T-cell (primary cell): ENCODE measurements at places on chromosomes 7 and 10.

GRCh38 chr7:157292770-157293412, 43.9 kb upstream of the DNAJB6 start:
- H3K36me3 ChIP-seq = no peaks in the 10 kb centered on the region
- no peak for DNase-seq
- H3K4me1 ChIP-seq = no peaks in the 10 kb centered on the region
- no peak overlapping the region for H3K4me3 ChIP-seq
- no peak overlapping the region for H3K27ac ChIP-seq

DNA sequence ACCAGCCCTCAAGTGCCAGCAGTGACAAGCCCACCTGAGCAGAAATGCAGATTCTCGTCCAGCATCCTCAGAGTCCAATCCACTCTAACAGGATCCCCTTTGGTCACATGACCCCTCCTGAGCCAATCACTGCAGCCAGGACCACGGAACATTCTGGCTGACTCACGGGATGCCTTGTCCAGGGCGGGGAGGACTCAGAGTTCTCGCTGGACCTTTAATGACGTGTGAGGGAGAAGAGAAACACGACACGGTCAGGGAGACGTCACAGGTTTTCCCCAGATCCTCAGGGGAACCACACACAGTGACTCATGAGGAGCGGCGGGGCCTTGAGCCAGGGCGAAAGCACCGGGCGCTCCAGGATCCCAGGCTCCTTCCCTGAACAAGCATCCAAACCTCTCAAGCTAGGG, 155.7 kb downstream of the PTPRN2 start:
- DNase-seq = no peak
- no peaks in the 10 kb centered on the region for H3K36me3 ChIP-seq
- H3K4me1 ChIP-seq = no peaks in the 10 kb centered on the region
- no peak overlapping the region for H3K4me3 ChIP-seq
- no peaks in the 10 kb centered on the region for H3K27me3 ChIP-seq

DNA sequence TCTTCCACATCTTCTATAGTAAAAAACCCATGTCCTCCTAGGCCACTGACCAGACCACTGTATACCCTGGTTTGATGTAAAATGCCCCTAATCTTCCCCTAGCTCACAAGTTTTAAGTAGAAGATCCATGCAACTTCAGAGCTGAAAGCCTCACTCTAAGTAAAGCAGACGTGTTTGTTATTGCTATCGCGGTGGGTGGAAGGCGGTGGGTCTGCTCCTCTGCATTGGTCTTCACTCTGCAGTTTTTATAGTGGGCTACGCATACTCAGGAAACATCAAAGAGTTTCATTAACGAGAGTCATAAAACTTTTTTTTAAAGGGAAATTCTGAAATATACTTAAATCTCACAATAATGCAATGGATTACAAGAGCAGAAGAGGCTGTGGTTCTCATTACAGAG, 91.7 kb downstream of the ATE1 start:
- no peak overlapping the region for H3K4me3 ChIP-seq
- H3K4me1 ChIP-seq = no peaks in the 10 kb centered on the region
- H3K27me3 ChIP-seq = no peaks in the 10 kb centered on the region
- peaks cover 27% of the 10 kb centered on the region for H3K36me3 ChIP-seq
- H3K27ac ChIP-seq = no peak overlapping the region
- DNase-seq = no peak

GRCh38 chr7:47264021-47264651, 317.8 kb downstream of the TNS3 start:
- no peaks in the 10 kb centered on the region for H3K4me1 ChIP-seq
- DNase-seq = no peak
- no peaks in the 10 kb centered on the region for H3K36me3 ChIP-seq
- no peak overlapping the region for H3K27ac ChIP-seq
- no peaks in the 10 kb centered on the region for H3K27me3 ChIP-seq

DNA sequence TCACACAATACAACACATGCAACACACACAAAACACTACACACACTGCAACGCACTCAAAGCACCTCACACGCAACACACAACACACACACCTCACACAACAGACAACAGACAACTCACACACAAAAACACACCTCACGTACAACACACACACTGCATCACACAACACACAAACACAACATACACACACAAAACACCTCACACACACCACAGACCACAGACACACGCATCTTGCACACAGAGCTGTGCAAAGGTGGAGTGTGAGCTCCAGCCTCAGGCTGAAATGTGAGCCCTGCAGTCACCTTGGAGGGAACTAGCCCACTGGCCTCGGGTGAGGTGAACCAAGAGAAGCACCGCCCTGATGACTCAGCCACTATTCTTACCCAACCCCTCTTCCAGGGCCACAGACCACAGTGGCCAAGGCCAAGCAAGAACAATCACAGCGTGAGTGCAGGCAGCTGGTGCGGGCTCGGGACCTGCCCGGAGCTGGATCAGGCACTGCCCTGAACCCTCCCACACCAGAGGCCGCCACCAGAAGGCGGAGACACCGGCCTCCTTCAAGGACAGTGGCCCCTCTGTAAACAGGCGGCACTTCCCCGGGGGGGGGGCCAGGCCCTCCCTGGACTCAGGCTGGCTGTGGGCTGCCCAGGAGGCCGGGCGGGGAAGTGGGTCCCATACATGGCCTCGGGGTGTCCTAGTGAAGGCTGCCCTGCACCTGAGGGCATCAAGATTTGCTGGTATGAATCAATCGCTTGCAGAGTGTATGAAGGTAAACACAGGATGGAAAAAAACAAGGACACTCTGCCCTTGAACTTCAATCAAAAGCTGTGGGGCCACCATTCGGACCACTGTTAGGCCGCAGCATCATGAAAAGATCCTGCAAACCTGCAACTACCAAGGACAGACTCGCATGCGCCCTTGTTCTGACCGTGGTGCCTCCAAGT, 106.7 kb downstream of the TNS3 start:
- H3K27me3 ChIP-seq = peaks cover 10% of the 10 kb centered on the region
- peak; percentile 8 for DNase-seq
- no peak overlapping the region for H3K4me3 ChIP-seq
- no peaks in the 10 kb centered on the region for H3K4me1 ChIP-seq
- no peak overlapping the region for H3K27ac ChIP-seq

- H3K27me3 ChIP-seq = no peaks in the 10 kb centered on the region
- H3K36me3 ChIP-seq = peaks cover 18% of the 10 kb centered on the region
- H3K4me3 ChIP-seq = peak overlapping the region; percentile 78
- DNase-seq = no peak
- H3K4me1 ChIP-seq = peaks cover 35% of the 10 kb centered on the region
These were observed 573 bp upstream of the IDI1 start for GRCh38 chr10:1049425-1049958.

DNA sequence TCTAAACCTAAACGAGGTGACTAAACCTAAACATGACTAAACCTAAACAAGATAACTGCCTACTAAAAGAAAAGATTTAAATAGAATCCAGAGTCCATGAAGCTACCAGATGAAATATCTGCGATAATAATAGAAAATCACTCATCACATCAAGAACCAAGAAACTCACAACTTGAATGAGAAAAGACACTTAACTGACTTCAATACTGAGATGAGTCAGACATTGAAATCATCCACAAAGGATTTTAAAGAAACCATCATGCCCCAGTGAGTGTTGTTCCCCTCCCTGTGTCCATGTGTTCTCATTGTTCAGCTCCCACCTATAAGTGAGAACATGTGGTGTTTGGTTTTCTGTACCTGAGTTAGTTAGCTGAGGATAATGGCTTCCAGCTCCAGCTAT, 416.0 kb downstream of the CALN1 start:
- no peak for DNase-seq
- peaks cover 6% of the 10 kb centered on the region for H3K4me1 ChIP-seq
- no peak overlapping the region for H3K4me3 ChIP-seq
- no peaks in the 10 kb centered on the region for H3K27me3 ChIP-seq

GRCh38 chr7:102403563-102403962, 7.4 kb downstream of the PRKRIP1 start:
- DNase-seq = no peak
- H3K27me3 ChIP-seq = no peaks in the 10 kb centered on the region
